ENCODE measurements at places on chromosomes 6 and 20.

GRCh38 chr20:38924718-38925117 lies 1.5 kb upstream of the FAM83D start:
- no peak for DNase-seq

- DNase-seq = no peak
These were observed 39.2 kb downstream of the ZFP64 start for GRCh38 chr20:52152416-52152815.

DNA sequence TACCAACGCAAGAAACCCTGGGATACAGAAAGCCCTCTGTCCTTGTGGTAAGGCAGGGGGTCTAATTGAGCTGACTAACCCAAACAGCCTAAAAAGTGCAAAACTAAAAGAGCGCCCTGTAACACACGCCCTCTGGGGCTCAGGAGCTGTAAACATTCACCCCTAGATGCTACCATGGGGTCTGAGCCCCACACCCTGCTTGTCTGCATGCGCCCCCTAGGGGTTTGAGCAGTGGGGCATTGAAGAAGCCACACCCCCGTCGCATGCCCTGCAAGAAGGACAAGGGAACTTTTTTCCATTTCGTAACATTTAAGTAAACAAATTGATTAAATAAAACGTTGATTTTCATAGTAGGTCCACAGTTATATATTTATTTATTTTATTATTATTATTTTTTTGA lies 616.9 kb upstream of the MAN1A1 start:
- DNase-seq = no peak

- DNase-seq = no peak
These were observed 146.6 kb upstream of the LAMP5 start for GRCh38 chr20:9367746-9368145.

- DNase-seq = no peak
These were observed 1040.7 kb upstream of the FLRT3 start for GRCh38 chr20:15378151-15378550.

DNA sequence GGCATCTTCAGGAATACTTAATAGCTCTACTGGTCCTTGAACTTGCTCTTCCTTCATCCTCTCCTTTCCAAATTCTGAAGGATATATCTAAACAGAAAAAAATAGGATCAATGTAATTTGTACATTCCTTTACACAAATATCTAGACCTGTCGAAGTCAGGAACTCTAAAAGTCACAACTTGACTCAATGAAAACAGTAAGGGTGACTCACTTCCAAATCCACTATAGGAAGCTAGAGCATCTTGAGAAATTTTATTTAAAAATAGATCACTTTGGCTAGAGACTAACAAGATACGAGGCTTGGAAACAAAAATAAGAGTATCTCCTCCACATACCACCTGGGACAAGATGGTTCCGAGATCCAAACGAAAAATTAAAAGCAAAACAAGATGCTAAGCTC lies 12.2 kb downstream of the ESF1 start:
- no peak for DNase-seq

Measured in activated T-cell treated with anti-CD3 and anti-CD28 coated beads for 1 hour (primary cell).